ENCODE measurements at places on chromosomes 7 and 10.

DNA sequence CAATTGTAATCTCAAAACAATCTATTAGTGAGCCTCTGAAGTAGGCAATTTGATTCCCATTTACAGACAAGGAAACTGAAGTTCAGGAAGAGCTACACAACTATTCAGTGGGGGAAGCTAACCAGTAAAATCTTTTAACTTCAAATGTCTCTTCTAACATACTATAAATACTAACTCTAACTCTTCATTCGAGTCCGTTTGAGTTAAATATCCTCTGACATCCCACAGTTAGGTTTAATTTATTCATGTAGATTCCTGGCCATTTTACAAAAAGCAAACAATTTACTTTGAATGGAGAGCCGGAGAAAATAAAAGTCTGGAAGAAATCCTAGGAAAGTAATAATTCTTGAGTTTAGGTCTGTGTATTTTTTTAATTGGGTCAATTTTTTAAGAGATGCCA, 64.7 kb downstream of the HYCC1 start:
- DNase-seq, result no peak

GRCh38 chr7:100008525-100008924, 6.9 kb upstream of the ZKSCAN1 start:
- no peak for DNase-seq

DNA sequence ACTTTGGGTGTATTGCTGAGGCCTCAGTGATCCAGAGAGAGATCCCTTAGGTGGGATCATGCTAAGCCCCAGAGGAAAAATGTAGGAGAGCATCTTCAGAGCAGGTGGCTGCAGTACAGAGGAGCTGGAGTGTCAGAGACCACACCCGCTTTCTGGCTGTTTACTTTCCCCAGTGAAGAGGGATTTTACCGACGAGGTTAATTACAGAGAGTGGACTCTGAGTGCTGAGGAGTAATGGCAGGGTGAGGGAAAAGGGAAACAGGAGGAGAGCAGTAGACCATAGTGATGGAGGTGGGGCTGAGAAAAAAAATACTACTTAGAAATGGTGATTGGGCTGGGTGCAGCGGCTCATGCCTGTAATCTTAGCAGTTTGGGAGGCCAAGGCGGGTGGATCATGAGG, 43.3 kb upstream of the HBP1 start:
- no peak for DNase-seq

DNA sequence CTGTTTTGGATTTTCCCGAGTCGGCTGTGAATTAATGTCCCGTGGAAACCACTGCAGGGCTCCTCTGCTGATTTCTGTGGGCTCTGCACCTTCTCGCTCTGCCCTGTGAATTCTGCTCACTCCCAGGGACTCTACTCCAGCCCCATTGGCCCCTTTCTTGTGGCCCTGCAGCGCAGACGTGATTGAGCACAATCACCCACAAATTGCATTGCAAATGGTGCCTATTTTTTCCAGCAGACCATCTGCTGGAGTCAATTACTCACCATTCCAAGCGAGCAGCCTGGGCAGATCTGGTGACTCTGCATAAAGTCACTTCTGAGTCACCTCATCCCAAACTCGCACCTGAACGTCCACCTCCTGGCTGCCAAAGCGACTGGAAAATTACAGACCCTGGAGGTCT, 235.8 kb downstream of the PAXIP1 start:
- no peak for DNase-seq

- no peak for DNase-seq
These were observed 47.7 kb downstream of the C10orf143 start for GRCh38 chr10:130062976-130063375.

GRCh38 chr10:1526436-1527055, 210.8 kb downstream of the ADARB2 start:
- no peak for DNase-seq

- DNase-seq, result no peak
These were observed 340.2 kb downstream of the SUGCT start for GRCh38 chr7:40474790-40475680.

DNA sequence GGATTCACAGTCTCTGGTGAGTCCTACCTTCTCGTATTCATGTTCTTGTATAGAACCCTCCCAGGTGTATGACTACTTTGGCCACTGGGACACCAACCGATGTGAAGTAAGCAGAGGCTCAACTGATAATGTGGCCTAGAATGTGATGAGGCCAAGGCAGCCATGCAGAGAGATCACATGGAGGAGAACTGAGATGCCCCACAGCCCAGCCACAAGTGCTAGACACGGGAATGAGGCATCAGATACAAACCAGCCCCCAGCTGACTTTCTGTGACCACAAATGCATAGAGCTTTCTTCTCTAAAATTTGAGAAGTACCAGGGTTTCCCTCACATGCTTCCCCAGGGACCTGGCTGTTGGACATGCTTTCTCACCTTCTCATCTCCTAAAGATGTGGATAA, 375.7 kb downstream of the CCSER2 start:
- no peak for DNase-seq

DNA sequence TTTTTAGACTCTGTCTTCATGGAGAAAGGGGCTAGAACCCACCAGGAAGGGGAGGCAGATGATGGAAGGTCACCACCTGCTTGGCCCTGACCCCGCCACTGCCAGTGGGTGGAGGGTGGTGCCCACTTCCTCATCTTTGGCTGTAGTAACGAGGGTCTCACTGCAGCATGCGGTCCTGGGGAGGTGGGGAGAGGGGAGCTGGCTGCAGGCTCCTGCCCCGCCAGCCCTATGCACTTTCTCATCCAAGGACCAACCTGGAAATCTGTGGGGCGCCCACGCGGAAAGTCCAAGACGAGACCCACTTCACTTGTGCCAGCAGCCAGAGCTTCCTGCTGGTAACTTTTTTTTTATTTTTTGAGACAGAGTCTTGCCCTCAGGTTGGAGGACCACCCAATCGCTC, 101.0 kb downstream of the CUX1 start:
- no peak for DNase-seq

DNA sequence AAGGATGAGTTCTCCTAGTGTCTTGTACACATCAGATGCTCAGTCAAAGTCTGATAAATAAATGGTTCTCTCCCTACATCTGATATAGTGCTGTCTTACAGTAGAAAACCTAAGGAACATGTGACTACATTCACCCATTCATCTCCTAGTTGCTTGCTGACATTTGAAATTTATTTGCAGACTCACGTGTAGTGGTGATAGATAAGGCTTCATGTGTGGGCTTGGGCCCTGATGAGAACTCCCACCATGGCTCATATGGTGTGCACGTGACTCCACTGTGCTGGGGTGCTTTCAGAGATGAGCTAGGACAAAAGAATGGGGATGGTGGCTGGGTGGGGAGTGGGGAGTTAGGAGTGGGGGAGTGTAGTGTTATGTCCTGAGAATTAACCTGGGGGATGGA, 287.3 kb downstream of the RPS24 start:
- no peak for DNase-seq

GRCh38 chr7:16929146-16929762, 47.5 kb upstream of the AGR3 start:
- no peak for DNase-seq

GRCh38 chr7:29881724-29882123, 75.4 kb downstream of the WIPF3 start:
- DNase-seq, result no peak

DNA sequence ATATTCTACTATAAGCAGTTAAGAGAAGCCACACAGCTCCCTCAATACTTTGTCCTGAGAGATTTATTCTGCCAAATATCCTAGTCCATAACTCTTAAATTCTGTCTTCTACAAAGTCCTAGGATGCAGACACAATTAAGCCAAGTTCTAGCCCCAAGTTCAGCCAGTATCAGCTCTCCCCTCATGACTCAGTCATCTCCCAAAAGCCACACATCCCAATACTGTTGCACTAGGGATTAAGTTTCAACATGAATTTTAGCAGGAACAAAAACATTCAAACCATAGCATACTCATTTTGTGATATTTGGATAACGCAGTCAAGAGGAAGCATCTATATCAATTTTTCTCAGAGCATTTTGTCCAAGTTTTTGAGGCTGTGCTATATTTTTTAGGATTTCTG, 277.4 kb downstream of the FZD1 start:
- DNase-seq, result no peak

DNA sequence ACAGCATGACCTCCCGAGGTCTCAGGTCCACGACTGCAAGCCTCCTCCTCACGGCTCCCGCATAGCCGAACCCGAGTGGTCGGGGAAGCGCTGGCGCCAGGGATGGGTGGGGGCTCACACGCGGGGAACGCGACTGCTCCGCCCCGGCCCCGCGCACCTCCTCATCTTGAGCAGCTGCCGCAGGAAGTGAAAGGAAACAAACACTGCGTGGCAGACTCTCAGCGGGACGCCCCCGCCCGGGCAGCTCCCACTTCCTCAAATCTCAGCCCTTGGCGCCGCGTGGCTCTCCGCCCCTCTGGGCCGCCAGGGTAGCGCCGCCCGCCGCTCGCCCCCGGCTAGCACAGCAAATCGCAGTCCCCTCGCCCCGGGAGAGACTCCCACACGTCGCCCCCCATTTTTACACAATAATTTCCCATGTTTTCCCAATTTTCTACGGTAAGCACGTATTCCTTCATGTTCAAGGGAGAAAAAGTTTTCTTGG, at the start of gene TMEM243:
TSS of gene TMEM243 (minus strand) at position 188 of the 481 bp plus-strand sequence. CDS start 229 bp downstream, outside the sequence.
- peak; percentile 95 for DNase-seq

DNA sequence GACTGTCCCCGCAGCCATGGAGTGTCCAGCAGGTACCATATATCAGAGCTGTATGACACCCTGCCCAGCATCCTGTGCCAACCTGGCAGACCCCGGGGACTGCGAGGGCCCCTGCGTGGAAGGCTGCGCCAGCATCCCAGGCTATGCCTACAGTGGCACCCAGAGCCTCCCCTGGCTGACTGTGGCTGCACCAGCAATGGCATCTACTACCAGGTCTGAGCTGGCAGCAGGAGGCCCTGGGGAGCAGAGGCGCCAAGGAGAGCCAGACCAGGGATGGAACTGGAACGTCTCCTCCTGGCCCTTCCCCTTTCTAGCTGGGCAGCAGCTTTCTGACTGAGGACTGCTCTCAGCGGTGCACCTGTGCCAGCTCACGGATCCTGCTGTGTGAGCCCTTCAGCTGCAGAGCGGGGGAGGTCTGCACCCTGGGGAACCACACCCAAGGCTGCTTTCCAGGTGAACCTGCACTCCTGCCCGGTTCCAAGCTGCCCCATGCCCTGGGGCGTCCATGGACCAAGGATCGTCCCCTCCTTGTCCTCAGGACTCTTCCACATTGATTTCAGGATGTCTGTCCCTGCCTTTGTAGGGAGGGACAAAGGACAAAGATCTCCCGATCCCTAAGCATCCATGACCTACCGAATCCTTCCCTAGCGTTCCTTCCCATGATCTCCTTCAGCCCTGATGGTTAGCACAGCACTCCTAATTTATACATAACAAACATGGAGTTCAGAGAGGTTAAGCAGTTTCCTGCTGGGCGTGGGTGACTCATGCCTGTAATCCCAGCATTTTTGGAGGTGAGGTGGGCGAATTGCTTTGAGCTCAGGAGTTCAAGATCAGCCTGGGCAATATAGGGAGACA, 33.3 kb downstream of the EPHB4 start:
- DNase-seq, result no peak

- DNase-seq, result no peak
These were observed 1216.5 kb downstream of the SORCS3 start for GRCh38 chr10:105857268-105858264.

DNA sequence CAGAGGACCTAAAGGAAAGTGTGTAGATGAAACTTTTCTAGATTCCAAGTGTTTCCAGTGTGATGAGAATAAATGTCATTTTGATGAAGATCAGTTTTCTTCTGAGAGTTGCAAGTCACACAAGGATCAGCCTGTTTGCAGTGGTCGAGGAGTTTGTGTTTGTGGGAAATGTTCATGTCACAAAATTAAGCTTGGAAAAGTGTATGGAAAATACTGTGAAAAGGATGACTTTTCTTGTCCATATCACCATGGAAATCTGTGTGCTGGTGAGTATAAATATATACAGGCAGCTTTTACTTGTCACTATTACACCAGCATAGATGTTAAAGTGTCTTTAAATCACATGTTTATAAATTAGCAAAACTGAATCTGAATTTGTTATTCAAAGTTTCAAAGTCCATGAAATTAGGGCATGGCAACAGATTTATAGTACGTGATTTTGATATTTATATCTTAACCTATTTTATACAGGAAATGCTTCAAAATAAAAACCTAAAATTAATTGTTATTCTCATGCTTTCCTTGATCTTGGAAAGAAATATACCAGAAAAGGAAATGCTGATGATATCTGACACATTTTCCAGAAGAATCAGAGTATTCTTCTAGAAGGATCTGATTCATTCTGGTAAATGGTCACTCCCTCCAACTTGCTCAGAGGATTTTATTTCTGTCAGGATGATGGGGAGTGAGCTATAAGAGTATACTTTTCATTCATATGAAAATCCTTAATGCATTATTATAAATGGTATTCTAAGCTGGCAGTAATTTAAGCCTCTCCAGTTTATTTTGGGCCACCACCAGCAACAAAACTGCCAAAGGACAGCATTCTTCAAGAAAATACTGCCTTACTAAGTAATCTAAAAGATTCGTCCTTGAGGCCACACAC, 71.4 kb downstream of the ITGB8 start:
- no peak for DNase-seq

DNA sequence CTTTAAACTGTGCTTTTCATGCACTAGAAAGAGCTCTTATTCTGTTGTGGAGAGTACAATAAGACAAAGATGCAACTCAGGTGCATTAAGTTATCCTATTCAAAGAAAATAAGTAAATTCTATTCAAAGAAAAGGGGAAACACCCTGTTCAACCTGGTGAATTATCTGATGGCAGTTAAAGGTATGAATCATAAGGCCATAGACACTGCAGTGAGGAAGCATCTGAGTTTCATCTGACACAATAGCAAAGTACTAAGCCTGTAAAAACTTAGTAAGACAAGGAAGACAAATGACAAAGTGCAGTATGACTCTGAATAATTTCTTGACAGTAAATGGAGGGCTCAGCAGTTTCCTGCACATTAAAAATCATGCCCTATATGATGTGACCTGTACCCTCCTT, 91.0 kb upstream of the LRRTM3 start:
- no peak for DNase-seq
